Gastroesophageal sphincter (tissue), 4 donors: ENCODE measurements at places on chromosomes 16 and 17. TPM values are rescaled to one million over a fixed set of nuclear protein-coding genes. Genes with fewer than 3 reads are reported as not detected.

The ERCC4 gene
- total RNA-seq: 9.9 TPM

The FKBP10 gene
- total RNA-seq: 36.3 TPM

The TBKBP1 gene
- total RNA-seq: 15.3 TPM

The NXPH3 gene
- 24.4 TPM for total RNA-seq

The NDEL1 gene
- total RNA-seq: 58.1 TPM

DNA sequence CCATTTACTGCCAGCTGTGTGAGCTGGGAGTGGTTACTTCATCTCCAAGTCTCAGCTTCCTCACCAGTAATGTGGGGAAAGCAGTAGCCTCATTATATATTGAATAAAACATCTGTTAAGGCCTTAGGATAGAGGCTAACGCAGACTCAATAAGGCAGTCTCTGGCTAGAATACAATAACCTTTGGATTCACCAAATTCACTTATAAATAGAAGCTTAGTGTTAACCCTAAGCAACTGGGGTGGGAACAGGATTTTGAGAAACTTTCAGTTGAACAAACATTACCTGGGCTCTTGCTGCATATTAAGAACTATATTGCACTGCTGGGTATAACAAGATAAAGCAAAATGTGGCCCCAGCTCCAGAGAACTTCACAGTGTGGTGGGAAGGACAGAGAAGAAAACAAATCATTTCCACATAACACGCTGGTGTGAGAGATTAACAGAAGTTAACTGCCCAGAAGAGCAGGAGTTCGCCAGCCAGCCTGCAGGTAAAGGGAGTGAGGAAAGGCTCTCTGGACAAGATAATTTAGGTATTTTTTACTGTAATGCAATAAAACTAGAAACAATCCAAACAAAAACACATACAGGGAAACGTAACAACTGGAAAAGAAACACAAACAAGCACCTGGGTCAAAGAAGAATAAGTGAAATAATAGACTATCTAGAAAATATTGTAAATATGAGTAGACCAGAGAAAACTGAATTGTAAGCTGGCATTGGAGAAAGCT, 57.0 kb downstream of the USP31 start:
- no peak for ATAC-seq

DNA sequence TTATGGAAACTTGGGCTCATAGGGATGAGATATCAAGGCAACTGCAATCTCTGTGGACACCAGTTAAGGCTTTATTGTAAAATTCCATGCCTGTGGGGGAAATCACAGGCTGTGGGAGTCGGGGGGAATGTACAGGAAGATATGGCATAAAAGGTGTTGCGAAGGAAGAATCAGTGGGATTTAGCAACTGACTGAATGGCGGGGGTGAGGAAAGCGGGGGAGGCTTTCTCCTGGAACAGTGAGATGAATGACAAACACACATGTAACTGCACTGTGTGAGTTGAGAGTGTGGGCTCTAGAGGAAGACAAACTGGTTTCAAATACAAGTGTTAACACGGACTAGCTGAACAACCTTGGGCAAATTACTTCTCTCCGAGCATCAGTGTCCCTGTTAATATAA, 143.7 kb downstream of the PRKCB start:
- no peak for ATAC-seq
